Heart left ventricle (tissue), 16 donors: ENCODE measurements at places on chromosomes 5 and 9. TPM values are rescaled to one million over a fixed set of nuclear protein-coding genes. Genes with fewer than 3 reads are reported as not detected.

DNA sequence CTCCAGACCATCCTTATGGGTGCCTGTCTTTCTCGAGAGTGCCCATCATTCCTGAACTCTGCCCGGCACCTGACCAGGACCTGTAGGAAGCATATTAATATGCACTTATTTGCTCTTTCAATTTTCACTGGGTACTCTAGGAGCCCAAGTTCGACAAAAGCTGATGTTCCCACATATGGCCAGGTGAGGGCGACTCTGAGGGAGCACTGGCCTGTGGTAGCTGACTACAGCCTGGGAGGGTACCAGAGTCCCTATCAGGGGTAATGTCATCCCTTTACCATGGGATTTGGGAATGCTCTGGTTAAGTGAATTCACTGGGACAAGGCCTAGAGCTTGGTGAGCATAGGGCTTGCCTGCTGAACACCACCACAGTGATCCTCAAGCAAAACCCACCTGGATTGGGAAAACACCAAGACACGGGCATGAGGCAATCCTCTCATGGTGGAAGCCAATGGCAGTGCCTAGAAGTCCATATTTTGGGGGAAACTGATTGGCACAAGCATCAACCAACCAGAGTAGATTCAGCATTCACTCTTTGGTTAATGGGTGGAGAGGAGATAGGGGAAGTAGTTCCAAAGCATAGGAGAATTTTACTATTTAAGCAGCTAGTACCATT, 112.2 kb downstream of the MTX3 start:
- no peak overlapping the region for H3K27ac ChIP-seq
- DNase-seq = no peak
- H3K4me3 ChIP-seq = no peak overlapping the region

GRCh38 chr9:135269912-135270830, 182.7 kb downstream of the OLFM1 start:
- peaks cover 26% of the 10 kb centered on the region for H3K27me3 ChIP-seq
- no peaks in the 10 kb centered on the region for H3K36me3 ChIP-seq
- no peaks in the 10 kb centered on the region for H3K4me1 ChIP-seq
- no peak overlapping the region for H3K4me3 ChIP-seq
- H3K27ac ChIP-seq = no peak overlapping the region
- DNase-seq = no peak

- DNase-seq = no peak
- H3K27me3 ChIP-seq = no peaks in the 10 kb centered on the region
- no peaks in the 10 kb centered on the region for H3K4me1 ChIP-seq
- H3K36me3 ChIP-seq = no peaks in the 10 kb centered on the region
These were observed 110.1 kb upstream of the GRIN3A start for GRCh38 chr9:101848485-101848919.

DNA sequence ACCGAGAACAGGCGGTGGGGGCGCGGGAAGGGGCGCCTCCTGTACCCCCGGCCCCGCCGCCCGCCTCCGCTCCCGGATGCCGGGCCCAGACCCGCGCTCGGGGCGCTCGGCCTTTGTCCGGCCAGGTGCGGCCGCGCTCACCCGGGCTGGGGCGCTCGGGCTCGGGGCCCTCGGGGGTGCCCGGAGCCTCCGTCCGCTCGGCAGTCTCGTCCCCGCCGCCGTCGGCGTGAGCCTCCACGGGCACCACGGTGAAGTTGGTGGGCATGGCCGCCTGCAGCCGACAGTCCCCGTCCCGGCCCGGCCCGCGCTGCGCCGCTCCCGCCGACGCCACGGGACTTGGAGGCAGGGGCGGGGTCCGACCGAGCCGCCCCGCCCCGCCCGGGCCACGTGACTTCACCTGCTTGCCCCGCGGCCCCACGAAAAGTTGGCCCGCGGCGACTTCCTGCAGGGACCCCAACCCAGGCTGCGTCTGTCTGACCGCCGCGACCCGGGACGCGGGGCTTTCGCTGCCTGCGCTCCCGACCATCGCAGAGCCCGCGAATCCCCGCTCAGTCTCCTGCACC, at the start of gene SLC12A7:
Gene SLC12A7, minus strand, starts transcription at position 337 of the 563 bp plus-strand sequence. Its CDS starts 72 bp downstream, at position 265.
- peak within 1 kb of the TSS; percentile 94 for H3K4me3 ChIP-seq
- H3K27me3 ChIP-seq = no peaks in the 10 kb centered on the region
- peaks cover 31% of the 10 kb centered on the region for H3K4me1 ChIP-seq
- H3K27ac ChIP-seq = peak within 1 kb of the TSS; percentile 96
- DNase-seq = no peak

The PRLR gene
- total RNA-seq = 2.0 TPM

DNA sequence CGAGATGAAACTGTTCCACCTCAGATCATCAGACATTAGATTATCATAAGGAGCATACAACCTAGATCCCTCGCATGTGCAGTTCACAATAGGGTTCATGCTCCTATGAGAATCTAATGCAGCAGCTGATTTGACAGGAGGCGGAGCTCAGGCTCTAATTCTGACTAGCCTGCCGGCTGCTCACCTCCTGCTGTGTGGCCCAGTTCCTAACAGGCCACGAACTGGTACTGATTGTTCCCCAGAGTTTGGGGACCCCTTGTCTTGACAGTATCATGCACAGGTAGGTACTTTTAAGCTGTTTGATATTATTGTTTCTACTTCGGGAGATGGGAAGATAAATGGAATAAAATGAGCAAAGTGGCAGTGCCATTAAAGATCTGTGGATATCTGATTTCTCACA, 66.9 kb downstream of the ZCCHC7 start:
- no peak overlapping the region for H3K27ac ChIP-seq
- DNase-seq = no peak
- no peaks in the 10 kb centered on the region for H3K4me1 ChIP-seq

GRCh38 chr5:44329716-44330115, 59.5 kb downstream of the FGF10 start:
- no peak for DNase-seq
- H3K4me1 ChIP-seq = no peaks in the 10 kb centered on the region
- H3K36me3 ChIP-seq = no peaks in the 10 kb centered on the region

The HTR1A gene
- total RNA-seq = not detected

DNA sequence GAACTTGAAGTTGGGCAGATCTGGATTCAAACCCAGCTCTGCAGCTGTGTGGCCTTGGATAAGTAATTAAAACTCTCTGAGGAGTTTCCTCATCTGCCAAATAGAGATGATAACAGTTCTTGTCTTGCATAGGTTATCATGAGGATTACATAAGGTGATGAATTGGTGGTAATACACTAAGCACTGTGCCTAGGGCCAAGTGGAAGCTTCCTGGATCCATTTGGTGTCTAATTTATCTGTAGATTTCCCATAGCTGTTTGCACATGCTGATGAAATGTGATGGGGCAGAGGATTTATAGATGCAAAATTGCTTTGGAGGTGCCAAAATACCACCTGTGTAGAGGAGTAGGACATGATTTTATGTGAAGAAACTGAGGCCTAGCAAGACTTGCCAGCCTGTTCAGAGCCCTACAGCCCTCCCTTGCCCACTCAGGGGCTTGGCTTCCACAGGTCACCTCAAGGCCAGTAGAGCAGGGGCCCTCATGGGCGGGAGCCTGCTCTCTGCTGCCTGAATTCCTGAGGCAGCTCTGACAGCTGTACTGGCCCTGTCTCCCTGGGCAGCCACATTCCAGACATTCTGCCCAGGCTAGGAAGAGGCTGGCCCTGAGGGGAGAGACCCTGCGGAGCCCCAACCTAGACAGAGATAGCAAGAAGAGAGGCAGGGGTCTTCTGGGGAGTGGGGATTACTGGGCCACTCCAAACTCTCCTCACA, 5.9 kb upstream of the FAT2 start:
- H3K27me3 ChIP-seq = no peaks in the 10 kb centered on the region
- DNase-seq = no peak
- H3K27ac ChIP-seq = no peak overlapping the region
- H3K4me3 ChIP-seq = no peak overlapping the region

DNA sequence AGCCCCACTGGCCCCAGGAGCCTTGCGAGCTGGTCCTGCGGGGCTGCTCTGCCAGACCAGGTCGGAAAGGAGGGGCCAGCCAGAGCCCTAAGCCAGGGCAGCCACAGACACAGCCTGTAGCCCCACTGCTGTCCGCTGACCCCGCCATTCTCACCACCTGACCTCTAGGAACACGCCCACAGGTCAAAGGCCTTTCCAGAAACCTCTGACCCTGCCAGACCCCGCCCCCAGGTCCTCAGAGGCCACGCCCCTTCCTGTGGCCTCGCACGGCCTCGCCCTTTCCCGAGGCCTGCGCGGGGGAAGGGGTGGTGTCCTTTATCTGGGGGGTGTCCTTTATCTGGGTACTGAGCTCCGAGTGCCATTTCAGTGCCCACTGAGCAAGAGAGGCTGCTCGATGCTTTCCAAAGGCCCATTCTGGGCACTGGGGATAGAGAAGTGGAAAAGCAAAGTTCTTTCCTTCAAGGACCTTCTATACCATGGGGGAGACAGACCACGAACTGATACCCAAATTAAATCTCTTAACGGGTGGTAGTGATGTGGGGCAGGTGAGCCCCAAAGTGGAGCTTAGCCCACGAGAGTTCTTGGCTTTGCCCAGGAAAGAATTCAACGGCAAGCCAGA, 46.5 kb downstream of the P4HA2 start:
- H3K36me3 ChIP-seq = no peaks in the 10 kb centered on the region
- DNase-seq = no peak
- H3K27me3 ChIP-seq = no peaks in the 10 kb centered on the region
- H3K4me1 ChIP-seq = no peaks in the 10 kb centered on the region

GRCh38 chr9:95074632-95075031, 242.9 kb downstream of the FANCC start:
- peak overlapping the region; percentile 37 for H3K27ac ChIP-seq
- no peak for DNase-seq

- no peaks in the 10 kb centered on the region for H3K36me3 ChIP-seq
- H3K27ac ChIP-seq = no peak overlapping the region
- no peak for DNase-seq
These were observed 20.5 kb upstream of the OR2K2 start for GRCh38 chr9:111350556-111350955.

The SPINK13 gene
- not detected for total RNA-seq

DNA sequence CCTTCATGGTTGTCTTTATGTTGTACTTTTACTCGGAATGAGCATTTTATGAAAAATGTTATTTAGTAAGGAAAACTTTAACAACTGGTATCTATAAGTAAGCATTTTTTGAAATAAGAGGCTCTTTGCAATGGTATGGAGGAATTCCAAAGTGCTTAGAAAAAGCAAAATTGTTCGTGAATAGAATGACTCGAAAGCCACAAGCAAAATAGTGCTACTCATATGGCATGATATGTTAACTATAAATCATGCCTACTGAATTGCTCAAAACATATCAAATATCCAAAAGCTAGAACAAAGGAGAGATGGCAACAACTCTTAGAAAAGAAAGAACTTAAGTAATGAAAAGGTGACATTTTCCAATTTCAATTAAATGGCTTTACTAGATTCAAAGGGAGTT, 216.3 kb downstream of the KIAA0825 start:
- no peak for DNase-seq
- H3K27me3 ChIP-seq = no peaks in the 10 kb centered on the region
- no peak overlapping the region for H3K4me3 ChIP-seq
- H3K27ac ChIP-seq = no peak overlapping the region

DNA sequence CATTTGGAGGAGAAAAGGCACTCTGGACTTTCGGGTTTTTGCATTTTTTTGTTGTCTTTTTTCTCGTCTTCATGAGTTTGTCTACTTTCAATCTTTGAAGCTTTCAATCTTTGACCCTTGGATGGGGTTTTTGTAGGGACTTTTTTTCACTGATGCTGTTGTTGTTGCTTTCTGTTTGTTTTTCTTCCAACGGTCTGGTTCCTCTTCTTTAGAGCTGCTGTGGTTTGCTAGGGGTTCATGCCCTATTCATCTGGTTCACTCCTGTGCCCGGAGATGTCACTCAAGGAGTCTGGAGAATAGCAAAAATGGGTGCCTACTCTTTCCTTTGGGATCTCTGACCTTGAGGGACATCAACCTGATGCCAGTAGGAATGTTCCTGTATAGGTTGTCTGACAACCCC, 378.6 kb upstream of the TYRP1 start:
- no peaks in the 10 kb centered on the region for H3K27me3 ChIP-seq
- no peaks in the 10 kb centered on the region for H3K4me1 ChIP-seq
- no peak overlapping the region for H3K4me3 ChIP-seq
- DNase-seq = no peak
- H3K36me3 ChIP-seq = no peaks in the 10 kb centered on the region

The FANCG gene
- total RNA-seq = 0.71 TPM

The ZCCHC7 gene
- 9.1 TPM for total RNA-seq

The LHX3 gene
- total RNA-seq = not detected

GRCh38 chr9:92562461-92562967, 26.7 kb upstream of the ECM2 start:
- no peak overlapping the region for H3K4me3 ChIP-seq
- no peak for DNase-seq
- H3K36me3 ChIP-seq = no peaks in the 10 kb centered on the region
- peaks cover 24% of the 10 kb centered on the region for H3K4me1 ChIP-seq
- H3K27me3 ChIP-seq = no peaks in the 10 kb centered on the region

DNA sequence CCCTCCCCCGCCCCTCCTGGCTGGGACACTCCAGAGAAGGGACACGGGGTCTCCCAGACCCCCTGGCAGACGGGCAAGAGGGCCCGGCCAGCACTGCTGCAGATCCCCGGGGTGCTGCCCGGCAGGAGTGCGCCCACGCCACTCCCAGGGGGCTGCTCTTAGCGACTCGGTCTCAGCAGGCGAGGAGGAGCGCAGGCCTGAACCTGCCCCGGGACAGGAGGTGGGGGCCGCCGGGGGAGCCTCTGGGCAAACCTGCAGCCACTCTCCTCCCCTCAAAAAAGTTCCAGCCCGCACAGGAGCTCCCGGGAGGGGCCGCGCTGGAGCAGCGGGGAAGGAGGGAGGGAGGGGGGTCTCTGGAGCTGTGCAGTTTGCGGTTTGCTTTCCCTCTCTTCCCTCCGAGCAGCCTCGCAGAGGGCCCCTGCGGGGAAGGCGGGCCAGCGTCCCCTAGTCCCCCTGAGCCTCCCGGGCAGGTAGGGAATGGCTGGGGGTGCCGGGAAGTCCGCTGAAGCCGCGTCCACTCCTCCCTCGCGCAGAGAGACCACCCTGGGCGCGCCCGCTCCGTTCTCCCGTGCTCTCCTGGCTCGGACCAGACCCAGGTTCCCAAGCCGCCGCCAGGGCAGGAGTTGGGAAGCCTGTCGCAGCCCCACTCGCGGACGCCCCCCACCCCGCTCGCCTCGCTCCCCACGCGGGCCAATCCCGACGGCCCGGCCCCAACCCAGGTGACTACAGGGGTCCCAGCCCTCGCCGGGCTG, 44.2 kb downstream of the NACC2 start:
- H3K27ac ChIP-seq = peak overlapping the region; percentile 81
- H3K4me3 ChIP-seq = peak overlapping the region; percentile 49
- no peak for DNase-seq
- H3K4me1 ChIP-seq = peaks cover 52% of the 10 kb centered on the region
- no peaks in the 10 kb centered on the region for H3K27me3 ChIP-seq

GRCh38 chr9:83956436-83957247, 23.4 kb downstream of the HNRNPK start:
- H3K4me3 ChIP-seq = peak overlapping the region; percentile 77
- no peaks in the 10 kb centered on the region for H3K36me3 ChIP-seq
- peaks cover 11% of the 10 kb centered on the region for H3K4me1 ChIP-seq
- H3K27ac ChIP-seq = peak overlapping the region; percentile 90

The SPATA6L gene
- 0.47 TPM for total RNA-seq

- H3K27me3 ChIP-seq = no peaks in the 10 kb centered on the region
- H3K4me3 ChIP-seq = peak overlapping the region; percentile 80
- no peaks in the 10 kb centered on the region for H3K36me3 ChIP-seq
- H3K27ac ChIP-seq = peak overlapping the region; percentile 24
These were observed 421 bp upstream of the DEPDC1B start for GRCh38 chr5:60700416-60700757.

- H3K36me3 ChIP-seq = no peaks in the 10 kb centered on the region
- no peak overlapping the region for H3K4me3 ChIP-seq
- H3K27me3 ChIP-seq = no peaks in the 10 kb centered on the region
These were observed 88.7 kb downstream of the PIP5K1B start for GRCh38 chr9:68793605-68794343.

- H3K36me3 ChIP-seq = no peaks in the 10 kb centered on the region
- H3K4me3 ChIP-seq = no peak overlapping the region
- no peaks in the 10 kb centered on the region for H3K27me3 ChIP-seq
- peaks cover 11% of the 10 kb centered on the region for H3K4me1 ChIP-seq
These were observed 227.0 kb downstream of the ELAVL2 start for GRCh38 chr9:23598994-23599393.
